ENCODE measurements at places on chromosomes 6 and 20.

DNA sequence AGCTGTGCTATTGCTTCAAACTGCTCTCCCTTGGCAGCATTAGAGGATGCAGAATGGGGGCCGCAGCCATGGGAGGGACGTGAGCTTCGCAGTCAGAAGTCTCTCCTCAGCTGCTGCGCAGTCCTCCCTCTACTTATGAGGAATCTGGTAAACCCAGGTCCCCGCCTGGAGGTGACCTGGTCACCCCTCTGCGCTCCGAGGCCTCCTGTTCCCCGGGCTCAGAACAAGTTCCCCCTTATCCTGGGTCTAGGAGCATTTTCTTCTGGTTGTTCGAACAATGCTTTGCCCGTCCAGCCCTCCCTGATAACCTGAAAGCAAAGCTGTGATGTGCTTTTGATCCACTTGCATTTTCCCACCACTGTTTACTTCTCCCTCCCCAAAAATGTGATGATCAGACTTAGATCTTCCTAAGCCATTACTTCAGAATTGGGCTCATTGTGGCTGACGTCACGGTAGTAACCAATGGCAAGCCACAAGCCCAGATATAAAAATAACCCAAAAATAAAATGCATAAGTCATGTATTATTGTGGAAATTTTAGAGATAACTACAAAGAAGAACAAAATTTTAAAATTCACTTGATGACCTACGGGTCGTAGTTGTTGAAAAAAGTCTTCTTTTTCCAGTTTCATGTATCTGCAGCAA is 80.7 kb downstream of the SERAC1 start:
- DNase-seq, result no peak

DNA sequence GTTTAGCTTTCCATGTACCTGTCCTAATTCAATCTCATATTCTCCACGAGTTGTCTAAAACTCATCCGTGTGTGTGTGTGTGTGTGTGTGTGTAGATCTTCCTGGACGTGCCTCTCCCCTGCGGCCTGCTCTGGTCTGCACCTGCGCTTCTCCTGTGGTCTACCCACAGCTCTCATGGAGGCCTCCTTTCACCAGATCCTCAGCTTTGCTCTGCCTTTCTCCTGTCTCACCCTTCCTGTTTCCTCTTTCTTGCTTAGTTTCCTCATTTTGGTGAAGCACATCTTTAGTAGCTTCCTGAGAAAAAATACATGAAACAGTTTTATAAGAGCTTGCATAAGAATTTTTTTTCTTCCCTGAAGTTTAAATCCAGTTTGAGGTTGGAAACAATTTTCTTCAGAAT is 18.1 kb downstream of the SLX4IP start:
- DNase-seq, result no peak

DNA sequence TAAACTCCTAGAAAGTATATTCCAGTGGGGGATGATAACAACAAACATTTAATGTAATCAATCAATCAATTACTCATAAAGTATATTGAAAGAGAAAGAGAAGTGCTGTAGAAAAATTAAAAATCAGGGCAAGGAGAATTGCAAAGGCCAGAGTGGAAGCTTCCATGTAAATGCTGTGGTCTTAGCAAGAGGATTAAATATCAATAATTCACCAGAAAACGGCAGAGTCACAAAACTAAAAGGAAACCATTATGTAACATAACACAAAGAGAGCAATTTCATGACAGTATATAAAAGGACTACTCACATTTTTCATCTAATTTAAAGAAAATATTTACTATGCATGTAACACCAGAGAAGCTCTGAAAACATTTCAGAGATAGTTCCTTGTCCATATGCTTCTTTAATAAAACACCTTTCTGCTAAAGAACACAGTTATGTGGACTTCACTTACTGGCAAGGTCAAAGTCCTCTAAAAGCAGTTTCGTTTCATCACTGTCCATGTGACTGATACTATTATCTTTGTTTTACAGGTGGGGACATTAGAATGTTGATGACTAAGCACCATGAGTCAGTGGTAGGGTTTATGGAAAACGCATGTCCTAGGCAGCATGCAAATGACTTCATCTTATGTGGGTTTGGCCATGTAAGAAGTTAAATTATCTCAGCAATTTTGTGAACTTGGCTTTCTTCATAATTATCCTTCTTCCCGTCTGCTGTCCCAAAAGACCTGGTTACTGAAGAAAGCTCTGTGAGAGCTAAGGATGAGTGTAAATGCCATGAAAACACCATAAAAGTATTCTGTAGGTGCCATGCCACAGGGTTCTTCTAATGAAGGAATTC is 185.8 kb upstream of the TENT5A start:
- DNase-seq, result no peak

DNA sequence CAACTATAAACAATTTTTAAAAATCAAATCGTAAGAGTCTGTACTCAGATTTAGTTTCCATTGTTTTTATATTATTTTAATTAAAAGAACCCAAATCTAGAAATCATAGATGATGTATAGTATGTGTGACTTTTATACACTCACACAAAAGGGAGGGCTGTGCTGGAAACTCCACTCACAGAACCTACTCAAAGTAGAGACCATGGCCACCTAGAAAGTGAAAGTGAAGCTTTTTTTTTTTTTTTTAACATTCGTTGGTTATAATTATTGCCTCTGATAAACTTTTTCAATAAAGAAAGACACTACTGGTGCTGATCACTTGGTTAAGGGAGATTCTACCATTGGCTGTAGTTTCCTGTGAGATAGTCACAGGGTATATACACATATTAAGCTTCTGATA is 37.9 kb upstream of the PRL start:
- DNase-seq, result no peak

DNA sequence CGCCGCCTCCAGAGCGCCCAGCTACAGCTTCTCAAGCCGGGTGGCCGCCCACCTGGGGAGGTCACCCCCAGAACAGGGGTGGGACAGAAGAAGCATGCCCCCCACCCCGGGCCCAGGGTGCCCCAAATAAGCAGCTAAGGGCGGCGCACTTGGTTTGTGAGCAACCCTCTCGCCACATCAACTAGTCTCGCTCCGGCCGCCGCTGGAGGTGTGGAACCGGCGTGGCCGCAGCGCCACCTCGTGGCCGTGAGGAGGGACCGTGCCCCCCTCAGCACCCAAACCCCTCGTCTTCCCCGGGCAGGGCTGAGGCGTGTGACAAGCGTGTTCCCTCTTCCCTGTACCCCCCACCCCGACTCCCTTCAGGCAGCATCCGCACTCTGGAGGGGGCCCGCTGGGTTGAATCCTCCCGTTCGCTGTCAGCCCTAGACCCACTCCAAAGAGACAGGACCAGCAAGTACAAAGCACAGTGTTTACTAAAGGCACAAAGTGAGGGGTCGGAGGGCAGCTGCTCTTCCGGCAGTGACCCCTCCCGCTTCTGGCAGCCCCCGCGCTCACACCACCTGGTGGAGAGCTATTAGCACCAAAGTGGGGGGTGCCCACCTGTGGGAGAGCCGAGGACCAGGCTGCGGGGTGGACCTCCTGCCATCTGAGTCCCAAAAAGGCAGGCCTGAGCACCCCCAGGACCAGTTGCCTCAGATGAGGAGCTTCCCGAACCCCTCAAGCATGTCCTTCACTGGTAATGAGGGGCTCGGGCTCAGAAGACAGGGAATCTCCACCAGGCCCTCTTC is 45.4 kb downstream of the MDFI start:
- DNase-seq, result peak; percentile 70

DNA sequence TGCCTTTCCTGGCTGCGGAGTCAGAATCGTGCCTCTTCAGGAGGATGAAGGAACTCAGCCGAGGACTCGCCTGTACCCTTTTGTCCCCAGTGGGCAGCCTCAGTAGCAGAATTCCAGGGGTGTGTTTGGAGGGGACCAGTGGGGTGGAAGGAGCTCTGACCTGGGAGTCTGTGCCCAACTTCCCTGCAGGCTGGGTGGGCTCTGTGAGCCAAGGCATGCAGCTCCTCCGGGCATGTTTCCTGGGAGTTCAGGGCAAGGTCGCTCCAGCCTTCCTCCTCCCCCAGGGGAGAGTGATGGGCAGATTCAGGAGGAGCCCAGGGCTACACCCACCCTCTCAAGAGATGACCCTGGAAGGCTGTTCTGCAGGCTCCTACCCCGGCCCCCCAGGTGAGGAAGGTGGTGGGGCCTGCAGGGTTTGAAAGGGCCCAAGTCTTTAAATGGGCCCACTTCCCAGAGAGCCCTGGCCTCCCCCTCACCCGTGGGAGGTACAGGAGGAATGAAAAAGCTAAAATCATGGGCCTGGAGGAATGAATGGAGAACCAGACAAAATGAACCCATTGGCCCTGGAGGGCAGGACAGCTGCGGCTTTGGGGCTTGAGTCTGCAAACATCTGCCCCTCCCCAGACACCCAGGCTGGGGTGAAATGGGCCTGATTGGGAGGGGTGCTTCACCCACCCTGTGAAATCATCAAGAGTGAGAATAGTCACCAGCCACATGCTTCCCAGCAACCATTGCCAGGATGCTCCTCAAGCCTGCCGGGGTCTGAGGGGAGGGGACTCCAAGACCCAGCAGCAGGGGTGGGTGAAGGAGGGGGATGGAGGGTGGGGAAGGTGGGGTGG is 77.6 kb upstream of the PMEPA1 start:
- DNase-seq, result no peak

GRCh38 chr20:9392892-9393857 is 121.2 kb upstream of the LAMP5 start:
- DNase-seq, result no peak

GRCh38 chr20:37803438-37804307 is 99.3 kb upstream of the VSTM2L start:
- no peak for DNase-seq

DNA sequence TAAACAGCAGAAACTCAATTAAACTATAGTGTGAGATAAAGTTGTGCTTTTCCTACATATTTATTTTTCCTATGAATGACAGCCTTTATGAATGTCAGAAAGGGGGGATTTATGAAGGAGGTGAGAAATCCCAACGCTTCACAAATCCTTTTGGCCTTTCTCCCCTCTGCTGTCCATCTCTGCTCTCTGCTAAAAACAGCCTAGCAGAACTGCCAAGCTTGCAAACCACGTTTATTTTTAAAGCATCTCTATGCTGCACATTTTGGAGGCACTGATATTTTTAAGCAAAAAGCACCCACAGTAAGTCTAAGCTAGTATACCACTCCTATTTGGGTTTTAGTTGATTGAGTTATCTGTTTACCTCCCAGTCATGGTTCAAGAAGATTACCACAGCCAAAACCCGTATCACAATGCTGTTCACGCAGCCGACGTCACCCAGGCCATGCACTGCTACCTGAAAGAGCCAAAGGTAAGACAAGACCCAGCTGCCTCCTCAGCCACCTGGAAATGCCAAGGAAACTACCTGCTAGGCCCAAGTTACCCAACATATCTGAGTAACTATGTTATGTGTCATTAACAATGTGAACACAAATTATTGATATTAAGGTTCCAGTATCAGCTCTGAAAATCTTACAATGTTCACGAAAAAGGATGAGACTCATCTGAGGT is 96.3 kb downstream of the MTFR2 start:
- DNase-seq, result no peak

GRCh38 chr20:1422753-1423152 is 29.9 kb upstream of the FKBP1A start:
- DNase-seq, result no peak

DNA sequence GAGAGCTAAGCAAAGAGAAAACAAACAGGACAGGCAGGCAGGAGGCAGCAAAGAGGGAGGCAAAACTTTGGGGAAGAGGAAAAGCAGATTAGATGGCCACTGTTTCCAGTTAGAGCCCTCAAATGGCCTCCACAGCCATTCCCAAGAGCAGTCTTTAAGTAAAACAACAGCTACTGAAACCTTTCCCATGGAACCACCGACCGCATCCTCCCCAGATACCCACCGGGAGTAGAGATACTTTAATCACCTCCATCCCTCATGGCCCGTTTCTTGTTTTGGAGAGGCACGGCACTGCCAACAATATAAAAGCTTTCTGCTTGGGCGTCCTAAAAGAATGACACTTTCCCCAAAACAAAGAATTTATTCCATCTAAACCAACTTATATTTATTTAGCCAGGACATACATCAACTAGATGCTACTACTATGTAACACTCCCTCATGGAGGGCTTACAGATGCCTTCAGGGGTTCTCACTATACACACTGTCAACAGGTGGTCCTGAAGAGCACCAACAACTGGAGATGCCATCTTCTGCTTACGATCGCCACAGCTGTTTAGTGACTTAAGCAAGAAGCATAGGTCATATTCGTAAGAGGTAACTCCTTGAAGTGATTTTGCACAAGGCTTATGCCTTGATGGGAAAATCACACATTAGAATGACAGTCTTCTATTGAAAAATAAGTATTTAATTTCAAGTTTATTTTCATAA is 43.4 kb downstream of the CNKSR3 start:
- no peak for DNase-seq

- no peak for DNase-seq
Observed at GRCh38 chr20:56527521-56527920, 3.0 kb downstream of the FAM209A start.

DNA sequence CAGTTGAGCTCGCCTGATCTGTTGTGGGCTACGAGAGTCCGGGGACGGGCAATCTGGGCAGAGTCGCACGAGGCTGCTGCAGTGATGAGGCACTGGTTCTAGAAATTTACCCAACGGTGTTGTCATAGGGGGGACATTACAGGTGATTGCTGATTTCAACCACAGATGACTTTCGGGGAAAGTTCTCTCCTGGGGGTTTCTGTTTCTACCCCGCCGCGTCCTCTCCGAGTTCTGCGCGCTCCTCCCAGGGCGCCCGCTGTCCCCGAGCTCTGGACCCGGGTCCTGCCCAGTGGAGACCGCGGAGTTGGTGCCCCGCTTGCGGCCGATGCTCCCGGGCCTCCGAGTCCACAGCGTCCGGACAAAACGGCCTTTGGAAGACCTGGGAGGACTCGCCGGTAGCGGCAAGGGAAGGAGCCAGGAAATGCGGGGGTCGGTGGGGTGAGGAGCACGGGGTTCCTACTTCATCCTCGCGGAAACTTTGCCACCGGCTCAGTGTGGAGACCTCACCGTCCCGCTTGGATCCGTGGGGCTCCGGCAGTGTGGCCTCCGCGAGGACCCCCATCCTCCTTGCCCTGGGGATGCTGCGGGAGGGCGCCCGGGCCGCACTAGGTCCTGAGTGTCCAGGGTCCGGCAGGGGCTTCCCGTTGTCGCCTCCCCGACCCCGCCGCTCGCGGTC is 12.3 kb upstream of the RAET1L start:
- DNase-seq, result no peak

DNA sequence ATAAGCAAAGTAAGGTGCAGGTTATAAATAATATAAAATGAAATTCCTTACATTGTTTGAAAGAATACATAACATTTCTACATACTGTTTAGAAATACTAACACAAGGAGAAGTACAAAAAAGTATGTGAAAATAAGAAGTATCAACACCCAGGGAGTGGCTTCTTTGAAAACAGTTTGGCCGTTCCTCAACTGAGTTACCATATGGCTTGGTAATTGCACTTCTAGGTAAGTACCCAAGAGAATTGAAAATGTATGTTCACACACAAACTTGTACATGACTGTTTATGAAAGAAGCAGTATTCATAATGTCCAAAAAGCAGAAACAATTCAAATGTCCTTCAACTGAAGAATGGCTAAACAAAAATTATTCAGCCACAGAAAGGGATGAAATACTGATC is 30.7 kb downstream of the PAK5 start:
- DNase-seq, result no peak

GRCh38 chr6:138430361-138431145 is 26.5 kb downstream of the HEBP2 start:
- no peak for DNase-seq

GRCh38 chr6:144394210-144394609 is 109.1 kb downstream of the UTRN start:
- DNase-seq, result no peak

GRCh38 chr6:81253821-81254220 is 498.7 kb downstream of the TENT5A start:
- DNase-seq, result no peak
